ENCODE measurements at places on chromosomes 13 and 19.
A peak's percentile ranks its signal among the peaks of the same experiment; 100 is the strongest.

DNA sequence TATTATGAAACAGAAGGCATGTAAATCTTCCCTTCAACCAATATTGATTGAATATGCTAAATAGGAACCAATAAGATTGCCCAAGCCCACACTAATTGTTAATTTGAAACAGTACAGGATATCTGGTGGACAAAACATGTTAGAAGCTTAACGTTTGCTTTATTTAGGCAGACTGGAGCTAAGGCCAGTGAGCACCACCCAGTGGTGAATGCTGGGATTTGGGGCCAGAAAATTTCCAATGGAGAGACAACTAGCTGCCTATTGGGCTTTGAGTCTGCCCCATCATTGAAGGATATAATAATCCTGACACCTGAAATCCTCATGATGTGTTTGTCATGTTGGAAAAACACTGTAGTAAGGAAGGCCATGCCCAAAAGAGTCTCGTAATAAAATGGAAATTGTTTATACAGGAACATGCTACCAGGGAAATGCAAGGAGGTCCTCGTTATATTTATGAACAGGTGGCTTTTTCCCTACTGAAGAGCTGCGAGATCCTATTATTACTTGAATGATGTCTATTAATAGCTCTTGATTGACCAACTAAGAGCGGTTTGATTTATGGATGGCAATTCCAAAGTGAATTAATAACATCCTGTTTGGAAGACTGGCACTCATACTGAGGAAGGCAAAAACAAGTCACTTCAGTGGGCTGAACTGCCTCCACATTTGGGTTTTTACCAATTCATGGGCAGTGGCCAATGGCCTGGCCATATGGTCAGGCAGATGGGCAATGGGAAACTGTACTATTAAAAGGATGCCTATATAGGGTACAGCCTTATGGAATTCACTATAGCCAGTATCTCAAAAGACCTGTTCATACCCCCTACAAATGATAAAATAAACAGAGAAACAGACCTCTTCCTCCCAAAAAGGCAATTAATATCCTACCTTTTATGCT, 8.7 kb downstream of the SIGLECL1 start:
- peak; percentile 39 for DNase-seq

DNA sequence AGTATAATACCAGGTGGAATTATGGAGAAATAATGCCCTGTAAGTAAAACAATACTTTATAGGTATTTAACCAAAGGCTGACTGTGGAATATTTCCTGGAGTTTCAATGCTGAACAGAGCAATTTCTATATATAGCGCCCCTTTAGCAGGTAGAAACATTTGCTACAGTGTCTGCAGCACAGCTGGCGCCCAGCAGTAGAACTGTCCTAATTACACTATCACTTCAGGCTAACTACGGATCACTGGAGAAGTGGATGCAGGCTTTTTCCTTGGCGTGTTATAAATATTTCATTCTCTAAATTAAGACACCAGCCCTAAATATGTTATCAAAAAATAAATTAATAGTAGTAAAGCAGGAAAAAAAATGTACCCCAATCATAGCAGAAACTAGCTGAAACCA, 3.1 kb downstream of the SHISA2 start:
- no peak for DNase-seq

DNA sequence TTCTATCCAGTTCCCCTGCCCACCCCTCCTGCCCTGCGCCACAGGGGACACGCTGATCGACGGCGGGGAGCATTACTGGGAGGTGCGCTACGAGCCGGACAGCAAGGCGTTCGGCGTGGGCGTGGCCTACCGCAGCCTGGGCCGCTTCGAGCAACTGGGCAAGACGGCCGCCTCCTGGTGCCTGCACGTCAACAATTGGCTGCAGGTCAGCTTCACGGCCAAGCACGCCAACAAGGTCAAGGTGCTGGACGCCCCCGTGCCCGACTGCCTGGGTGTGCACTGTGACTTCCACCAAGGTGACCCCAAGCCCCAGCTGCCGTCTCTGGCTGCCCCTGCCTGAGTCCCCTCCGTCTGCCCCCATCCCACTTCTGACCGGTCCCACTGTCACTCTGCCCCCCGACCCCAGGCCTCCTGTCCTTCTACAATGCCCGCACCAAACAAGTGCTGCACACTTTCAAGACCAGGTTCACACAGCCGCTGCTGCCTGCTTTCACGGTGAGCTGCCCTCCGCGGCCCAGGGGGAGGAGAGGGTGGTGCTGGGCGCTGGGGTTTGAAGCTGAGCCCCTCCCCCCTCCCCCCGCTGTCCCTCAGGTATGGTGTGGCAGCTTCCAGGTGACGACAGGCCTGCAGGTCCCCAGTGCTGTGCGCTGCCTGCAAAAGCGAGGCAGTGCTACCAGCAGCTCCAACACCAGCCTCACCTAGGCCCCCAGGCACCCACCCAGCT, 15.5 kb downstream of the STAP2 start:
- DNase-seq: no peak

DNA sequence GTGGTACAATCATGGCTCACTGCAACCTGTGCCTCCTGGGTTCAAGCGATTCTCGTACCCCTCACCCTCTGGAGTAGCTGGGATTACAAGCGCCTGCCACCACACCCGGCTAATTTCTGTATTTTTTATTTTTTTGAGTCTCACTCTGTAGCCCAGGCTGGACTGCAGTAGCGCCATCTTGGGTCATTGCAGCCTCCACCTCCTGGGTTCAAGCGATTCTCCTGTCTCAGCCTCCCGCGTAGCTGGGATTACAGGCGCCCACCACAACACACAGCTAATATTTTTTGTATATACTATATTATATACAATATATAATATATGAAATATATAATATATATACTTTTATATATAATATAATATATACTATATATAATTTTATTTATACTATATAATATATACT, 52.5 kb downstream of the COLGALT1 start:
- no peak for DNase-seq

- no peak for DNase-seq
These were observed 22.5 kb upstream of the MYCBP2 start for GRCh38 chr13:77349365-77349764.

- no peak for DNase-seq
These were observed 4.7 kb downstream of the EEF2 start for GRCh38 chr19:3980353-3981251.

GRCh38 chr13:30832377-30832776, 73.7 kb upstream of the MEDAG start:
- DNase-seq: no peak

DNA sequence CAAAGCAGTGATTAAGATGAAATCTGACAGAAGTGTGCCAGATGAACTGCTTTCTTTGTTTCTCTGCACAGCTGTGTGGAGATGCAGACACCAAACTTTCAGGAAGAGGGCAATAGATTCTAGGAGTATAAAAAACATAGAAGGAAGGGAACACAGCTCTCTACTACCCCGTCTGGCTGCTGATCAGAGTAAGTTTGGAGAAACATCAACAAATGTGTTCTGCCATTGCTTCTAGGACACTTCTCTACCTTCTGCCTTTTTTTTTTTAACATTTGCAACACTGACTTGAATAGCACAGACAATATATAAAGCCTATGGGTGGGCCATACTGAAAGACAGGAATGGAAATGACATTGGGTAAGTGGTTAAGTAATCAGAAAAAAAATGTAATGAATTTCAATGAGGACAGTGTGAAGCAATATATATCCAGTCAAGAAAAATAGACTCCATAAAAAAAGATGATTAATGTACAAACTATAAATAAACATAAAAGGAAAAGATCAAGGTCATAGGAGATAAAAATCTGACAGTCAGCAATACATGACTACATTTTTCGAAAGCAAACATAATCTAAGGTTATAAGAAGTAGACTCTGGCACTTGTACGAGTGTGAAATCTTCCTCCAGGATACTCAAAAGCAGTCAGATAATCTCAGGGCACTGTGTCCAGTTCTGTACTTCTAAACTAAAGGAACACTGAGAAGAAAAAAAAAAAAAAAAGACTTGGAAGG, 21.4 kb downstream of the NUFIP1 start:
- no peak for DNase-seq

GRCh38 chr19:29492769-29493168, 33.0 kb upstream of the VSTM2B start:
- DNase-seq: no peak
